Stimulated activated CD8-positive, alpha-beta memory T cell treated with anti-CD3 and anti-CD28 coated beads, Interleukin-4, amount 100 ng/mL, for 48 hours (primary cell): ENCODE measurements at places on chromosomes 12 and 14.

DNA sequence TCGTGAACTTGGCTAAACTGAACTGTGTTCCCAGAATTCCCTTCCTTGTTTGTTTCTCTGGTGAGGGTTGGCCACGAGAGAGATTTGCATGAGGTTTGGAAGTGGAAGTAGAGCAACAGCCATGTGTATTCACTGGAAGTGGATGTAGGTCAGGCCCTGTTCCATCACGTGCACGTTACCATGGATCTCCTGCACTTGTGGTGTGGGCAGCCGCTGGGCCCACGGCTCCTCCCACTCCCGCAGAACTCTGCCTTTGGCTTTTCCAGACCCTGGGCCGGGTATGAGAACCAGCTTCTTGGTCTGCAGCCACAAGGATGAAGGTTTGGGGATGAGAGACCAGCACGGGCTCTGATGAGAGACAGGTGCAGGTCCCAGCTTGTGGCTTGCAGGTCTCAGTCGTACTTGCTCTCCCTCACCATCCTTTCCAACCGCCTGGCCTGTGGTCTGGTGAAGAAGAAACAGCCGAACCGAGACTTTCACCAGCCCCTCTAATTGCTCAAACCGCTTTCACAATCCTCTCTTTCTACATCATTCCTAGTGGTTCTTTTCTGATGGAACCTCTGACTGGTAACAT, 94.9 kb downstream of the DUSP16 start:
- peak; percentile 59 for DNase-seq

DNA sequence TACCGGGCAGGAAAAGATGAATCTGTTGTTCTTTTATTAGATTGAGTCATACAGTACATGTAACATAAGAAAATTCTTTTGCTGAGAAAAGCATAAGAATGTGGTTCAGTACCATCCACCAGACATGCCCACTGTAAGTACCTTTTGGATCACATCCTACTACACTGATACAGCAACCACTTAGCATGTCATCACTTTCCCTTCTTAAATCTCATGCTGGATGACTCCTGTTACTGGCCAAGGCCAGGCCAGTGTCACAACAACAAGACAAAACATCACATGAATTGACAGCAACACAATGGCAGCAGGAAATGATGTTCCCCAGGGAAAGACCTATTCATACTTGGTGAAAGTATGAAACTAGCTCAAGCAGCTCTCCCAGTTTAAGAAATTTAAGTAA, 46.4 kb downstream of the STXBP6 start:
- DNase-seq = no peak

DNA sequence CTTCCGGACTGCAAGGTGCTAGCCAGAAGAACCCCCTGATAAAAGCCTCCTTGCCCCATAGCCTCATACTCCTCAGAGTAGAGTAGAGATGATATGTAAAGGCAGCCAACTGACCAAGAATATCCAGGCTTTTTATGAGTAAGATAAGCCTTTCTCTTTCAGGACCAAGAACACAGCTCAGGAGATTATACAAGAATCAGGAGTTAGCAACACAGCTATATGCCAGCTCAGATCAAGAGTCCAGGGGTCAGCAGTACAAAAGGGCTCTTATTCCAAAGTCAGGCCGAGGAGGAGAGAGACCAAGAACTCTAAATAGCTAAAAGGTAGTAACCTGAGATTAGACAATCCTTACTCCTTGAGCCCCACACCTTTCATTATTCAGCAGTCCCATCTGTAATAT, 135.3 kb downstream of the BTG1 start:
- no peak for DNase-seq

DNA sequence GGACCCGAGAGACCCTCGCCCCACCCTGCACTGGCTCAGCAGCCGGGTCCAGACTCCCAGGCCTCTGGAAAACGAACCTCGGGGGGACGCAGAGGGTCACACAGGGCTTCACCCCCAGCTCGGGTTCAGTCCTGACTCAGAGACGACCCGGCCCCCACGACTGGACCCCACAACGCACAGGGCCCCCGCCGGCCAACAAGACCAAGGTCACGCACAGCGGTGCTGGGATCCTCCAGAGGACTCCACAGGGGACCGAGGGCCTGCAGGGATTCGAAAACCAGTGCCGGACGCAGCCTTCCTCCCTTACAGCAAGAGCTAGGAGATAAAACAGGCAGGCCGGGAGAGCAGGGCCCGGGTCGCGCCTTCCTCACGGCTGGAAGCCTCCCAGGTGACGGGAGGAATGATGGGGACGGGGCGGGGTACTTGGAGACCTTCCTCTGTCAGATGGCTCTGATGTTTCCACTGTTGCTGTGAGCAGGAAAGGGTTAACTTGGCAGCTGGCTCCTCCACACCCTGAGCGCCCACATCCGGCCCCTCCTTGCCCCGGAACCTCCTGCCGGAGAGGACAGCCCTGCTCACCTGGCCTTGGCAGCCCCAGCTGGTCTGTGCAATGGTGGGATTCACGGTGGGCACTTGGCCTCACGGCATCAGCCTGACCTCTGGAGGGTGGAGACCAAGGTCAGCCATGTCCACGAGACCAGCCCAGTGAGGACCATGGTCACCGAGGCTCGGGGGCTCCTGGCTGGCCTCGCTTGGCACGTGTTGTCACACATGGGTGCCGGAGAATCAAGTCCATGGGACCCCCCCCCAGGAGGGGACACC, 46.2 kb downstream of the GALNT9 start:
- no peak for DNase-seq

GRCh38 chr12:86903159-86903558, 647.0 kb upstream of the MGAT4C start:
- DNase-seq = no peak

DNA sequence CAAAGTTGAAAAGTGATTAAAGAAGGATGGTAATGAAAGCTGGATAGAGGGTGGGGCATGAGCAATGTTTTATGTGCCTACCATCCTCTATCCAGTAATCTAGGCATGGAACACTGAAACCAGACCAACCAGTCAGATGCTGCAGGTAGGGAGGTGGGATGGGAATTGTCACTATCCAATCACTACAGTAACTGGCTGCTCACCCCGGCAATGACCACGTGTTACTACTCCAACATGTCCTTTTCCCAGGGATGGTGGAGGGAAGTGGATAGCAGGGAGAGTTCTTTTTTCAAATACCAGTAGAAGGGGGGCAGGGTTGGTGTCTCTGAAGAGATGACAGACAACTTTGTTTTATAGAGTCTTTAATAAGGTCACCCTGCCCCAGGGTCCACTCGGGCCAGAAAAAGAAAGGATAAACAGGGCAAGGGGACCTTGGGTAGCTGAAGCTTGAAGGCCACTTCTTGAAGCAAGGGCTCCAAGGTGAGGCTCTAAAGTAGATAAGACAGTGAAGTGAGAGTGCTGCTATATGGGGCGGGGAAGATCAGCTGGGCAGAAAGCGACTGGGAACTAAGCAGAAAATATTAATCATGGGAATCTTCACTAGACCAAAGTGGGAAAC, 14.7 kb upstream of the CDH24 start:
- DNase-seq = peak; percentile 23

DNA sequence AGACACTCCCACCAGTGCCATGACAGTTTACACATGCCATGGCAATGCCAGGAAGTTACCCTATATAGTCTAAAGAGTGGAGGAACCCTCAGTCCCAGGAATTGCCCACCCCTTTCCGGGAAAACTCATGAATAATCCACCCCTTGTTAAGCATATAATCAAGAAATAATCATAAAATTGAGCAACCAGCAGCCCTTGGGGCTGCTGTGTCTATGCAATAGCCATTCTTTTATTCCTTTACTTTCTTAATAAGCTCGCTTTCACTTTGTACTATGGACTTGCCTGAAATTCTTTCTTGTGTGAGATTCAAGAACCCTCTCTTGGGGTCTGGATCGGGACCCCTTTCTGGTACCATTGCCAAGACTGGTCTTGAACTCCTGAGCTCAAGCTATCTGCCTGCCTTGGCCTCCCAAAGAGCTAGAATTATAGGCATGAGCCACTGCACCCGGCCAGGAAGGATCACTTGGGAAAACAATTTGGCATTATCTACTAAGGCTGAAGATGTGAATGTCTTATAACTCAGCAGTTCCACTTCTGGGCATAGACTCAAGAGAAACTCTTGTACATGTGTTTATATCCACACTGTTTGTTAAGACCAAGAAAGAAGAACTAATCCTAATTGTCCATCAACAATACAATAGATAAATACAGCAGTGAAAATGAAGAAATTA, 35.9 kb upstream of the CEP83 start:
- DNase-seq = no peak

DNA sequence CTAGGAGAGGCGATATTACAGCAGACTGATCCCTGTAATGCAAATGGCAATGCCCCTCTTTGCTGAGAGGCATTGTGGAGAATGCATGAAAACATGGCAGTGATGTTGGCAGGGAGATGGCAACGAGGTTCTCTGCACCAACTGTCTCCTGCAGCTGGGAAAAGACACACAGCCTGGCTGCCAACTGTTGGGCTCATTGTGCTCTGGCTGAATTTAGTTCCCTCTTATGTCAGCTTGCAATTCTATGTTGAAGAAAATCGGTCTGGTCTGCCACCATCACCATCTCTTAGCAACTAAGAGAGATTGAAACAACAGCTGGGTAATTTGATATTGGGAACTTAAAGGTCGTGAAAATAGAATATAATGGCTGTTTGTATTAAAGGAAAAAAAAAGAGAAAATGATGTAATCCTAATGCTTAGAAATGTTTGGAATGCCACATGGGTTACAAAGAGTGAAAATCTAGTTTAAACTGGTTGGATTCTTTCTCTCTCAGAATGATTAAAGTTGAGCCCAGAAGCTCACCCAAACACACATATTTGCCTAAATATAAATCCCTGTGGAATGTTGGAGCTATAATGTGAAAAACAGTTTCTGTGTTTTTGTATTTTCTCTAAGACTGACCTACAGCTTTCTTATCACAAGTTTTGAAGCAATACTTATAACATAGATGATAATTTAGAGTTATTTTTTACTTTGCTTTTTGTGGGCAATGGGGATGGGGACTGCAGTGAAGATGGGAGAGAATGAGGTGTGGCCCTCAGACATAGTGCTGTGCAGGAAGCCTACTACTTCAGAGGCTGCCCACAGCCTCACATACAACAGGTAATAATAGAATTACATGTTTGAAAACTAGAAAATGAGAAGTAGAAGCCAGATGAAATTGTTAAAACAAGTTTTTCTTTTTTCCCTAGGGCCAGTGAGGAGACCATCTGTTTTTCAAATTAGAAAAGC, 143.7 kb downstream of the AKAP6 start:
- no peak for DNase-seq
